ENCODE measurements at places on chromosomes 2 and 18.

GRCh38 chr2:11304476-11304875 is 40.0 kb downstream of the ROCK2 start:
- no peak for DNase-seq

DNA sequence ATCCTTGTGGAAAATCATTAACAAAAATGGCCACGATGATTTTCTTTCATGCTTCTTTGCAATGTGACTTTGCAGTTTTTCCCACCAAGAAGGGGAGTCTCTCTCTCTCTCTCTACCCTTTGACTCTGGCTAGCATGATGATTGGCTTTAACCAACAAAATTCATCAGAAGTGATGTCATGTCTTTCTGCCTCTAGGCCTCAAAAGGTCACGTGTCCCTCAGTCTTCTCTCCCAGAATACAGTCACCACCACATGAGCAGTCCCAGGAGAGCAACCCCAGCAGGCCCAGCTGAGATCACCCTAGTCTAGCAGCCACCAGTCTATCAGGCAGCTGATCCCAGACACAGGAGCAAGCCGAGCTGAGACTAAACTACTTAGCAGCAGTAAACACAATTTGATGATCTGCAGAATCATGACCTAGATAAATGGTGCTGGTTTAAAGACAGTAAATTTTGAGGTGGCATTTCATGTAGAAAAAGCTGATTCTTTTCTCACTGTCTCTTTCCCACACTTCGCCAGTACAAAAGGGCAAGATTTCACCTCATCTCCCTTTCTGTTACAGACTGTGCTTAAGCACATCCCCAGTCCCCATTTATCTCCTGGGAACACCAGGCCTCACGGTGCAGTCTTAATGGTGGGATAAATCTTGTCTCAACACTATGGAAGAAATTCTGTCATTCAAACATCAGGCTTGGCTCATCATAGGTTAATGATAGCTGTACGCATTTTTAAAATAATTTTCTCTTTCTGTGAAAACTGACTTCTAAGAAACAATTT is 132.7 kb downstream of the SCG2 start:
- peak; percentile 84 for DNase-seq

DNA sequence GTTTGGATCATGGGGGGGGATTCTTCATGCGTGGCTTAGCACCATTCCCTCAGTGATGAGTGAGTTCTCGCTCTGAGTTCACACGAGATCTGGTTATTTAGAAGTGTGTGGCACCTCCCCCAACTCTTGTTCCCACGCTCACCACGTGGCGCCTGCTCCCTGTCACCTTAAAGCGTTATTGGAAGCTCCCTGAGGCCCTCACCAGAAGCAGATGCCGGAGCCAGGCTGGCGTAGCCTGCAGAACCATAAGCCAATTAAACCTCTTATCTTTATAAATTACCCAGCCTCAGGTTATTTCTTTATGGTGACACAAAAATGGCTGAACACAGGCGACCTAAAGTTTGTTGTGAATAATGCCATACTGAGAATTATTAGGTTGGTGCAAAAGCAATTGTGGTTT is 10.5 kb upstream of the MTCL1 start:
- no peak for DNase-seq

GRCh38 chr18:5524660-5525059 is 19.1 kb downstream of the EPB41L3 start:
- no peak for DNase-seq

- DNase-seq: no peak
These were observed 4.7 kb downstream of the SERTAD2 start for GRCh38 chr2:64649013-64649484.

DNA sequence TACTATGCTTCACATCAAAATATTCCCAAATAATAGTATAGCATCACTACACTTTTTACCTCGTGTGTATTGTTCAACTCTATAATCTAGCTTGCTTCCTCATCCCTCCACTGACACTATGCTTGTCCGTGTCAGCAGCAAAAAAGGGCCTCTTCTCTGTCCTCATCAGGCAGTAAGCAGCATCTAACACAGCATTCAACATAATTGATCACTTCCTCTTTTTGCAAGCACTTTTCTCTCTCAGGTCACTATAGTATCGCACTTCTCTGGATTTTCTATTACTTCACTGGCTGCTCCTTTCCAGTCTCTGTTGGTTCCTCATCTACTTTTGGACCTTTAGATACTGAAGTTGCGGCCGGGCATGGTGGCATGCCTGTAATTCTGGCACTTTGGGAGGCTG is 64.9 kb upstream of the ZSWIM2 start:
- DNase-seq: no peak

GRCh38 chr2:161019311-161019710 is 140.9 kb upstream of the TANK start:
- no peak for DNase-seq

DNA sequence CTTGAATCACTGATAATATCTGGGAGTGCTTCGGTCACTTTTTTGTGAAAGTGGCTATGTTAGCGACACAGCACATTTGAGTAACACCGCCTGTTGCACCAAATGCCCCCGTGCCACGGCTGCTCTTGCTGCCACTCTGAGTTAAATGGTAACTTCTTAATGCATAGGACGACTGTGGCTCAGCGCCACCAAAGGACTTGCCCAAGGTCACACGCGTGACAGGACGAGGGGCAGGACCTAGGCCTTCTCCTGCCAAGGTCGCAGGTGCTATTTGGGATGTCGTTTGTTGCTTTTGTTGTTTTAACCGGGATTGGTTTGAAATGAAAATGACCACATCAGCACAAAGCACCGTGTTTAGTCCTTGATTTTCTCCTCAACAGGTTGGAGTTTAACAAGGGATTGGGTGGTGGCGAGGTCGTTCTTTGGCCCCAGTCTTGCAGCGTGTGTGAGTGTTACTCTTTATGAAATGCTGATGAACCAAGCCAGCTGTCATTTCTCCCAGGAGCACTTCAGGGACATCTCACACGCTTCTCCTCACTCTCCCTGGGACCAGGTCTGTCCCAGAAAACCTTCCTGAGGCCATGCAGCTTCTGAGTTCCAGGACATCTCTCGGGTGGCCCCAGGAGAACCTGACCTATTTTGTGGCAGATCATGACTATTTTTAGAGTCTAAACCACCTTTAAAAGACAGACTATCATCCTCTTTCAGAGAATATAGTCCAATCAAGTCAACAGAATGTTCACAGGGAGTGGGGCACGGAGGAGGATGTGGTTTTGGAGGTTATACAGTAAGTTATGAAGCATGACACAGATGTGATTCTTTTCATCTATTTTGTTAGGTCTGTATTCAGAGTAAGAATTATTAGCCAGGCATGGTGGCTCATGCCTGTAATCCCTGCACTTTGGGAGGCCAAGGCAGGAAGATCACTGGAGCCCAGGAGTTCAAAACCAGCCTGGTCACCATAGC is 49.9 kb downstream of the MTCL1 start:
- peak; percentile 55 for DNase-seq

GRCh38 chr2:233745073-233745755 is 14.9 kb upstream of the UGT1A1 start:
- no peak for DNase-seq

- no peak for DNase-seq
These were observed 38.6 kb upstream of the SNORC start for GRCh38 chr2:232831496-232831895.

- DNase-seq: no peak
These were observed 68.2 kb upstream of the SLC35G4 start for GRCh38 chr18:11541179-11541578.

DNA sequence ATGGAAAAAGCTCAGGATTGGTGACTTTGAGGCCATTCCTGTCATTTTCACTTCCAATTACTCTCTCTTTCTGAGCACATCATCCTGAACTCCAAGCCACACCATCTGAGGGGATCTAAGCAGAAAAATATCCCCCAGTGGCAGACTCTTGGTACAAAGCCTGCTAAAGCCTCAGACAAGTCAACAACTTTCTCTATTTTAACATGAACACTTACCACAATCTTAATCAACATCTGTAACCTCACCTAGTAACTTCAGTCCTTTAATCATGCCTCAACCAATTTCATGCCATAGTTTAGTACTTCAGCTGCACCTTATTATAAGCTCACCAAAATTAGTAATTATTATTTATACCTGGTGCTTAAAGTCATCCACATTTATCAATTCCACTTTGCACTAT is 128.9 kb downstream of the DTNB start:
- no peak for DNase-seq

- no peak for DNase-seq
These were observed 86.4 kb downstream of the NCOA1 start for GRCh38 chr2:24577481-24577880.

DNA sequence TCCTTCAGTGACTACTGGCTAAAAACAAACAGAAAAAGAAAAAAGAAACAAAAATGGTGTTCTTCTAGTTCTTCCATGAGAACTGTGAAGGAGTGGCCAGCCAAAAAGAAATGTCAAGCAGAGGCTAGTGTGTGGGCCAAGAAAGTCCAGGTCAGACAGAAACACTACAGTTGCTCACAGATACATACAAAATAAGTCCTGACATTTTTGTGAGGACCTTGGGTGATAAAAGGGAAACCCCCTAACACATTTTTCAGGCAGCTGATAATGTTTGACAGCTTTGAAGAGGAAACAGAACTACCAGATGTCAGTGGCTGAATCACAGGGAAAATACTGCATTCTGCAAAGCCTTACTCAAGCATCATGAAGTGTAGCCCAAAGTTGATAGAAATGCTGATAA is 28.1 kb downstream of the ARHGAP25 start:
- no peak for DNase-seq

GRCh38 chr2:145715601-145716000 is 1195.7 kb upstream of the ZEB2 start:
- DNase-seq: no peak

GRCh38 chr18:79991494-79991893 is 3.1 kb upstream of the TXNL4A start:
- DNase-seq: no peak

DNA sequence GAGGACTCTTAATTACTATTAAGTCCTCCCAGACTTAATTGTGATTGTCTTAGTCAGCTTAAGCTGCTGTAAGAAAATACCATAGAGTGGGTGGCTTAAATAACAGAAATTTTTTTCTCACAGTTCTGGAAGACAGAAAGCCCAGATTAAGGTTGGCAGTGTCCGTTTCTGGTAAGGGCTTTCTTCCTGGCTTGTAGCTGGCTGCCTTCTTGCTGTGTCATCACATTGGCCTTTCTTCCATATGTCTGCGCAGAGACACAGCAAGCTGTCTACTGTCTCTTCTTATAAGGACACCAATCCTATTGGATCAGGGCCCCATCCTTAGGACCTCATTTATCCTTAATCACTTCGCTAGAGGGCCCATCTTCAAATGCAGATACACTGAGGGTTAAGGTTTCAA is 38.5 kb downstream of the ASXL3 start:
- DNase-seq: no peak

DNA sequence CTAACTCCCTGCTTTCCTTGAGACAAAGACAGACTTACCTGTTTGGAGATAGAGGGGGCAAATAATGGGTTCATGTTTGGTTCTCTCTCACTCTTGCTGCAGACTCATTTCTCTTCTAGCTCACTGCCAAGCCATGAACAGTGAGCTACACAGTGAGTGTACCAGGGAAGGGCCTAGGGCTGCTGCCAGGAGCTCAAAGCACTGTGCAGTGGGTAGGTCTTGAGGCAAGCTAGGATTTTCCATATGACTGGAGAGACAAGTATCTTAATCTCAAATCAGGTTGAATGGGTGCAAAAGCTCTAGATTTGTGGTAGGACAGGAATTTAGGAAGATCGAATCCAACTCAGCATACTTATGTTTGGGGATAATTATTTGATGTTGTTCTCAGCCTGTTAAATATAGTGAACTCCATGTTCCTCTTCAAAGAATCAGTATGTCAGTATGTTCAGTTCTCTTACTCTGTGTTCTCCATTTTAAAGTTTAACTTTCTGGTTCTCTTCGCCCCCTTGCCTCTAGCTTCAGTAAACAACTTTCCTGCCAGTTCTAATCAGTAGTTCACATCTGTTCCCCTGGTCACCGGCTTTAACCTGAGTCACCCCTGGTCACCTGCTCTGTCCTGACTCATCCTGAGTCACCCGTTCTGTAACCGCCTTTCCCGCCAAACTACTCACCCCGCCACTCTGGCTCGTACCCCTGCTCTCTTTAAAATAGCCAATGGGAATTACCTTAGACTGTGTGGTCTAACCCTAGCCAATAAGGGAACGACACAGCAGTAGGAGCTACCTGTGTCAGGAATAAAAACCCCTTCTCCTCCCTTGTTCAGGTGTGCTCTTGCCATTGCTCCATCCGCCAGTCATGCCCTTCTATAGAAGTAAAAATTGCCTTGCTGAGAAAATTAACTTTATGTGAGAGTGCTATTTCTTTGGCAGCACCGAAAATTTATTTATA is 21.9 kb downstream of the SLC25A52 start:
- no peak for DNase-seq

DNA sequence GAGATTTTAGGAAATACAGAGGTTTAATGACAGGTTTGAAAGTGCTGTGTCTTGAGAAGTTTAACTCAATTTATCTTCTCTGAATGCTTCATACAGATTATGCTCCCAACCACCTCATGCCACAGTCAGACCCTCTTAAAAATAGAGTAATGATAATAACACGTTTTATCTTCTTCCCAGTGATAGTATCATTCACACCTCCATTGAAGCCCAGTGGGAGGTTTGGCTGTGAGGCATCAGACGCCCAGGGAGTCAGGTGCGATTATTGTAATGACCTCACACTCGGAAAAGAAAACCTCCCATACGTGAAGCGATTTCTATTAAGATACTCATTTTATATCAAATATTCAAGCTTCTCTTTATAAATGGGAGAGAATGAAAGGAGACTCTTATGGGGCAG is 366.3 kb downstream of the SETBP1 start:
- no peak for DNase-seq

GRCh38 chr2:201466050-201466675 is 14.6 kb downstream of the STRADB start:
- DNase-seq: peak; percentile 83

- DNase-seq: no peak
These were observed 9.3 kb downstream of the MITD1 start for GRCh38 chr2:99171377-99172140.

GRCh38 chr2:118535171-118535817 is 312.2 kb downstream of the EN1 start:
- no peak for DNase-seq

- no peak for DNase-seq
These were observed 871 bp upstream of the DUSP28 start for GRCh38 chr2:240559286-240559685.

- no peak for DNase-seq
These were observed 56.5 kb downstream of the ANKRD12 start for GRCh38 chr18:9193031-9193430.

DNA sequence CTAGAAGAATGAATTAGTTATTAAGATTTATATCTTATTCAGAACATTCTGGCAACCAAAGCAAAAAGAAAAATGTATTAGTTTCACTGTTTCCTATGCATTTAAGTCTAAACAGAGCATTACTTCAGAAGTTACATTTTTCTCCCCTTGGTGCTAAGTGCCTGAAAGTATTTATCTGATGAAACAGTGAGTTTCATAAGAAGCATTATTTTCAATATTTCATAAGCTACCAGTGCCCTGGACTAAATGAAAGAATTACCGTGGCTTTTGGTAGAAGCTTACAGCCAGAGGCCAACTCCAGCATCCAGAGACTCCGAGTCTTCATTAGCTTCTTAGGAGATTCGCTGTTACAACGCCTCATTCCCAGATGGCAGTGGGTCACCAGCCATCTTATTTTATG is 97.6 kb downstream of the LYPD6B start:
- DNase-seq: no peak

GRCh38 chr2:237934186-237934585 is 32.6 kb upstream of the UBE2F start:
- DNase-seq: no peak

- no peak for DNase-seq
These were observed 136.5 kb downstream of the CNTNAP5 start for GRCh38 chr2:124161542-124161941.

GRCh38 chr18:21115519-21116411 is 4.2 kb upstream of the ROCK1 start:
- peak; percentile 65 for DNase-seq
